Midbrain (tissue), 1 donor: ENCODE measurements at places on chromosomes 5 and 9.

GRCh38 chr9:100286257-100286656, 66.5 kb downstream of the TEX10 start:
- DNase-seq = no peak

GRCh38 chr5:137507150-137507549, 8.0 kb upstream of the SPOCK1 start:
- no peak for DNase-seq

- DNase-seq = no peak
These were observed 49.2 kb downstream of the ROR2 start for GRCh38 chr9:91900797-91901177.

GRCh38 chr5:57119031-57119430, 54.8 kb upstream of the GPBP1 start:
- DNase-seq = no peak

DNA sequence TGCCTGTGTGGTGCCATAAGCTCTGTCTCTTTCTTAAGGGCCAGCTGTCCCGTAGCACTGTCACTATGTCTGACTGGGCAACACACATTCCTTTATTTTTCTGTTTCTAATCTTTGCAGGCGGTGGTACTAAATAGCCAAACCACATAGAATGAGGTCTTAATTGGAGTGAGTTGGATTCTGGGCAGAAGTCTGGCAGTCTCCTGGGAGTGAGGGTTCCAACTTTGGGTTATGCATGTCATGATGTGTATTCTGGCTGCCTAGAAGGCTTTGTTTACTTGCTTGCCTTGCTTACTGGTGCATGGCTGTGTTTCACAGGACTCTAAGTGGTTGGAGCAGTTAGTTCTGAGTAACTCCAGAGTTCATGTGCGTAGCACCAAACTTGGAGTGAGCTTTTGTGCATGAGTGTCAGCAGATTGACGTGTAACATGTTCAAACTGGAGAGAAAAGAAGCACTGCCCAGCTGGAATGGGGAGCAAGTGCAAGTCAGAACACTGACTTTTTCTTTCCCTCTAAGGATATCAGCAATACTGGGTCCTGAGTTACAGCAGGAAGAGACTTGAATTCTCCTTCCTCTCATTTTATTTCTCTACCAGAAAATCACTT, 185.8 kb downstream of the PCSK1 start:
- DNase-seq = no peak

- DNase-seq = no peak
These were observed 286.1 kb downstream of the TRPM3 start for GRCh38 chr9:70835323-70835722.

GRCh38 chr5:71884926-71885325, 165.9 kb downstream of the CARTPT start:
- DNase-seq = no peak

DNA sequence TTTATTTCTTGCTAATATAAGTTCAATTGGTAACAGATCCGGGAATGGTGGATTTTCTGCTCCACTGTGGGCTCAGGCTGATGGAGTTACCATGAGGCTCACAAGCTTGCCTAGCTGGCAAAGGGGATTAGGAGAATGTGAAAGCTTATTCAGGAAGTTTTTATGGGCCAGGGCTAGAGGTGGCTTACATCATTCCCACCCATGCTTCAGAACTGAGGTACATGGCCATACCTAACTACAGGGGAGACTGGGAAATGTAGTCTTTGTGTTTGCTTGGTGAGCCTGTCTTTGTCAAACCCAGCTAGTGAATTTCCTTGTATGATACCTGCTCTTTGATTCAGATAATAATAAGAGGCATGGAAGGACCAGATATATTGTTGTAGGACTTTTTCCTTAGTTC, 105.9 kb upstream of the DHFR start:
- DNase-seq = no peak

- no peak for DNase-seq
These were observed 105.8 kb downstream of the GDA start for GRCh38 chr9:72254901-72255545.

DNA sequence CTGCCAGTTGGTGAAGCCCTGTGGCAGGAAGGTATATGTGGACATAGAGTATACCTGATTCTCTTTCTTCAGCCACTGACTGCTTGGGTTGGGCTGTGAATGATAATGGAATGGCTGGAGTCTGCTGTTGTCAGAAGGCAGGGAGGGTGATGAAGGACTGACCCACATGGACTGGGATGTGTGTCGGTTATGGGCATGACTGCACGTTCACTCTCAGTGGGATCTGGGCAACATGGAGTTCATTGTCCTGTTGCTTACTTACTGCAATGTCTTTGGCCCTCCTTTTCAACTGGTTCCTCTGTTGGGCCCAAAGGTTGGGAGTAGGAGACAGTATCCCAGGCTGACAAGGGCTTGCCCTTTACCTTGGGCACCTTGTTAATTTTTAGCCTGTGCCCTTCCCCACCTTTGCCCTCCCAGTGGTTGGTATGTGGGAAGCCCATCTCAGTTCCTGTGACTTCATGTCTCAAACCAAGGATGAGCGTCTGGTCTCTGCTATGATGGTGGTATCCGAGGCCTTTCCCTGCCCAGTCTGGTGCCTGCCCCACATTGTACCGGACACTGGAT, 34.6 kb downstream of the FAXDC2 start:
- DNase-seq = no peak

GRCh38 chr5:155091768-155092717, 78.5 kb downstream of the KIF4B start:
- DNase-seq = no peak

- DNase-seq = no peak
These were observed 117.2 kb downstream of the TSSK1B start for GRCh38 chr5:113317636-113318035.

GRCh38 chr5:85813146-85813545, 804.6 kb upstream of the COX7C start:
- no peak for DNase-seq

- no peak for DNase-seq
These were observed 15.4 kb upstream of the ZNF354C start for GRCh38 chr5:179044765-179045164.

DNA sequence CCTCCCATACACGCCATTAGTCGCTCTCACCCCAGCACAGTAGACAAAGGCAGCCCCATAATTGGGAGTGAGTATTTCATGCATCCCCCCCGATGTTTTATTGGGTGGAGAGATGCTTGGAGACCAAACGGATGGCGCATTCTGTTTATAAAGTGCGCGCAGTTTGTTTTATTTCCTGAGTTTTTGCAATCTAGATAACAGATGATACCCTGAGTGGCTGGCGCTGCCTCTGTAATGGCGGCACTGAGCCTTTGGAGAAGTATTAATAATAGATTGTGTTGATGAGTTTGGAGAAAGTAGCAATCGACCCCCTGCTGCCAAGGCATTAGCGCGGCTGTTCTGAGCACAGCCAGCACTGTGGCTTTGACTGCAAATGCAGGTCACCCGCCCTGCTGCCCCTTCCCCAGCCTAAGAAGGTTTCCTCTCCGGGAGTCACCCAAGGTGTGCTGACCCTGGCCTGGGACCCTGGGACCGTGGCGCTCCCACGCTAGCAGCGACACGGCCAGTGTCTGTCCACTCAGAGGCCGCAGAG, 74.3 kb downstream of the LMX1B start:
- DNase-seq = no peak

DNA sequence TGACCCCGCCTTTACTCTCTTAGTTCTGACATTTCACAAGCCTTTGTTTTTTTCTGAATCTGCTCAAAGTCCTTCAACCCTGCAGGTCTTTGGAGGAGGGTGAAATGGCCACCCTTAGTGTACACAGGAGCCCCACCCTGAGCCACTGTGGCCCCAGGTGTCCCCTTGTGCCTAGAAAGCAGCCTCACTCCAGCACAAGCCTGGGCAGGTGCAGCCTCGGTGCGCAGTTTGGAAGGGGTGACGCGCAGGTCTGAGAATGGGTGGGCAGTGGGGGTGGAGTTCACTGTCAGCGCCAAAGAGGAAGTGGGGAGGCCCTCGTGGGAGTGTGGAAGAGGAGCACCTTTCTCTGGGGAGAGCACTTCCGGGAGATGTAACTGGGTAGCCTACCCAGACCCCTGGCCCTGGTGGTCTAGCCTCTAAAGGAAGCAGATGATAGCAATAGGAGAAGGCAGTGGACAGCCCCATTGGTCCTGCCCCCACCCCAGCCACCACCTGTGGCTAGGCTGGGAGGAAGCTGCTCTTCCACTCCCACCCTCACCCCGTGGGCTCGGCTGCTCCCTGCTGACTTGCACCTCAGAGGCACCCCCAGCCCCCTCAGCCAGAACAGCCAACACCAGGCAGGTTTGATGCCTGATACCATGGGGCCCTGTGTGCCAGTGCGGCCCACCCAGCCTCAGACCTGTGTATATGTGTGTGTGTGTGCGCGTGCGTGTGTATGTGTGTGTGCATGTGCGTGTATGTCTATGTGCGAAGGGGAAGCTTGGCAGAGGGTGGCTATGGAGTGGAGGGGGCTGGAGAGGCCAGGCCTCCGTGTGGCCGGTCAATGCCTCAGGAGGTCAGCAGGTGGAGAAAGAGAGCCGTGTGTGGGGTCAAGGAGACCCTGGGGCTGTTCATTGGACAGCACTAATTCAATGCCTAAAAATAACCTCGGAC, 16.8 kb upstream of the DAB2IP start:
- peak; percentile 52 for DNase-seq

- no peak for DNase-seq
These were observed 9.8 kb downstream of the RNF183 start for GRCh38 chr9:113293285-113293878.

DNA sequence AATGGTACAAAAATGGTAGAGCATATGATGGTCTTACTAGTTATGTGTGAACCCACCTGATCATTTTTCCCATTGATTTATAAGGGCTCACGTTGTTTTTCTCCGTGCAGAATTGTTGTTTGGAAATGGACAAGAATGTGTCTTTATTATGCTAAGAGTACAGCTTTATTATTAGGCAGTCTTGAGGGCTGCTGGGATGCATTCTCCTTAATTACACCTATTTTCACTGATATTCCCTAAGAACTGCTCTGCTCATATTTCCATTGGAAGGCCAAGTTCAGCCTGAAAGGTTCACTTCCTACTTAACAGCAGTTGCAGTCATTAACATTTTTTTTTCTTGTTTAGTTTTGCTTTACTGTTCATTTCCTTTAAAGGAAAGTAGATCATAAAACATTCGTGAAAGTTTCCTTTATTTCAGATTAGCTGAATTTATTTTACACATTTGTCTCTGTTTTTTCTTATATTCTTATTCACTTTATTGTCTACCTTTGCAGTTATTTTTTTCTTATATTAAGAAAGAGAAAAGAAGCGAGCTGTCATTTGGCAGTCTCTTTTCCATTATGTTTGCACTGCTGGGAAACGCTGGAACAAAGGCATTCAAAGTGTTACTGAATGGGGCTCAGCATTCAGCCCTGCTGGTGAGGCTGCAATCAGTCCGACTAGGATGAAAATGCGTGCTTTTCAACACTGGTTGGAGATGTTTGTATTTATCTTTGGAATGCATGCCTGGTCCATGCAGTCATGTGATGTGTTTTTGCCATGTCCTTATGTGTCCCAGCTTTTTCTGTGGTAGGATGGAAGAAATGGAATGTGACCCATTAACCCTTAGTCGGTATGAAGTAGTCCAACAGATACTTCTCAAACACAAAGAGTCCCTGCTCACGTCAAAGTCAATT, 602.7 kb upstream of the ZNF608 start:
- DNase-seq = peak; percentile 60

- DNase-seq = no peak
These were observed 313.9 kb downstream of the SPOCK1 start for GRCh38 chr5:137185193-137185592.

DNA sequence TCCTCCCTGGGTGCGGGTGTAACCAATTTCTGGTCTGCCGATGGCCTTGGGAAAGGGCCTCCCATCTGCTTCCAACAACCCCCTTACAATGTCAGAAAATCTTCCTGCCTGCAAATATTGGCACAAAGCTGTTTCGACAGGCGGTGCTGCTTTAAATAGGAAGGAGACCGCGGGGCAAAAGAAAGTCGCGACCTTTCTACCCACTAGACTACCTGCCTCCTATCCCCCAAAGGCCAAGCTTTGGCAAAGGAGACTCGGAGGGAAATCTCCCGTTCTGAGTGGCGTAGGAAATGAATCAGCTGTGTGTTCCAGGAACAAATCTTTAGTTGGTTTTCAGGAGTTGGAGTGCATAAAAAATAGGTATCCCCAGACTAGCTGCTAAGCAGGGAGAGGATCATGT, 36.8 kb upstream of the NFIB start:
- DNase-seq = no peak

DNA sequence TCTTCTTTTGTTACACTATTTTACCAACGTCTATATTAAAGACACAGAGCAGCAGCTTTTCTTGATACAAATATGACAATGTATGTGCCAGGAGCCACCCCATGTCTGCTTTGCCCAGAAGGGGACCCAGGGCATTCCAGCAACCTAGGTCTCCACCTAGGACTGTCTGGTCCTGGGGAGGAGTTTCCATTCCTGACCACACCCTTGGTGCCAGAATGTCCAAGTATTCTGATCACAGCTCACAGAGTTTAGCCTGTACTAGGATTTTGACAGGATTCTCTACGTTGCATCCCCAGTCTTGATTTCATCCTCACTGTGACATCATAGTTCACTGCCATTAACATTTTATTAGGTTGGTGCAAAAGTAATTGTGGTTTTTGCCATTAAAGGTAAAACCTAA, 224.7 kb downstream of the SREK1 start:
- no peak for DNase-seq

GRCh38 chr9:35035851-35036701, 36.3 kb downstream of the VCP start:
- no peak for DNase-seq

DNA sequence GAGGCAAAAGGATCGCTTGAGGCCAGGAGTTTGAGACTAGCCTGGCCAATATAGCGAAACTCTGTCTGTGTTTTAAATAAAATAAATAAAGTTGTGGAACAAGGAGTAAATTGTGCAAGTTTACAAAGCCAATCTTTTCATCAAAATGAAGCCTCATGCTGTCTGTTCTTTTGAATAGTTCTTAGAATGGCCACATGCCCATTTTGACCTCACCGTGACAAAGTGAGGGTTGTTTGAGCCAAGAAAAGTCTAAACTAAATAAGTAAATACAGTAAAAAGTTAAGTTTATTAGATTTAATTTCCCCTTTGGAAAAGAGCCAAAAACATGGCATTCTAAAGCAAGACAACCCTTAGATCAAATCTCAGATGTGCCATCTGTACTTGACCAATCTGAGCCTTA, 165.7 kb downstream of the NDUFS4 start:
- DNase-seq = no peak

GRCh38 chr5:62029303-62029702, 276.7 kb upstream of the KIF2A start:
- DNase-seq = no peak

GRCh38 chr5:41918105-41918504, 7.0 kb upstream of the FBXO4 start:
- no peak for DNase-seq
